ENCODE measurements at places on chromosomes 1 and 21.

DNA sequence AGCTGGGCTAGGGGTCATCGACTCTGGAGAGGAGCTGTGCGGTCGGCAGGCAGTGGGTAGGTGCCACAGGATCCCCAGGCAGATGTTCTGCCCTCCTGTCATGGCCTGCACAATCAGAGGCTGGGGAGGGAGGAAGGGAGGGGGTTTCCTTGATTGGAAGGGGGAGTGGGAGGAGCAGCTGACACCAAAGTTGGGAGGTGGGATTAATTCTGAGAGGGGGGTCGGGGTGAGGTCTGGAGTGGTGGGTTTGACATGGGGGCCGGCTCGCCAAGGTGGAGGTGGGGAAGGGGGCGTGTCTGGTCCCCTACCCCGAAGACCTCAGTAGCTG, 651 bp upstream of the HPCA start:
- no peak for DNase-seq

DNA sequence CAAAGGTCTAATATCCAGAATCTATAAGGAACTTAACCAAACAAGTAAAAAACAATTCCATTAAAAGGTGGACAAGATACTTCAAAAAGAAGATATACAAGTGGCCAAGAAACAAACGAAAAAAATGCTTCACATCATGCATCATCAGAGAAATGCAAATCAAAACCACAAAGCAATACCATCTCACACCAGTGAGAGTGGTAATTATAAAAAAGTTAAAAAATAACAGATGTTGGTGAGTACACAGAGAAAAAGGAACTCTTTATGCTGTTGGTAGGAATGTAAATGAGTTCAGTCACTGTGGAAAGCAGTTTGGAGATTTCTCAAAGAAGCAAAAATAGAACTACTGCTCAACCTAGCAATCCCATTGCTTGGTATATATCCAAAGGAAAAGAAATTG, 218.6 kb downstream of the SLC44A5 start:
- DNase-seq = no peak

- no peak for DNase-seq
These were observed 65.0 kb upstream of the IRF2BP2 start for GRCh38 chr1:234675006-234675405.

- no peak for DNase-seq
These were observed 21.0 kb upstream of the RAP1A start for GRCh38 chr1:111598544-111598943.

DNA sequence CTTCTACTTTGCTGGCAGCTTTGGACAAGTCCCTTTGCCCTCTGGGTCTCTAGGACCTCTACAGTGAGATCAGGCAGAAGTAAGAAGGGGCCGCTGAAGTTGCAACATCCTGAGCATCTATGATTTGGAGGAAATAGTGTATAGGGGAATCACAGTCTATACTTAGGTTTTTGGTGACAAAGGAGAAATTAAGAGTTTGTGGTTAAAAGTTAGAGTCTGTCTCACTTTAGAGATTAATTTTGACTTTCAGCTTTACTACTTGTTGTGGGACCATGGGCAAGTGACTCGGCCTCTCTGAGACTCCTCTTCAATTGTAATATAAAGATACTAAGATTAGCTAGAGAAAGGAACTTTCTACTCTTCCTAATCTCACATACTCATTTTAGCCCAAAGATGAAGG, 33.1 kb upstream of the LMX1A start:
- DNase-seq = no peak

Measured in left renal cortex interstitium (tissue), 4 donors.